Uterine smooth muscle cell (primary cell): ENCODE measurements at places on chromosomes 13 and 19. TPM values are rescaled to one million over a fixed set of nuclear protein-coding genes. Genes with fewer than 3 reads are reported as not detected.

ZNF317 gene
- total RNA-seq: 12.4 and 14.6 TPM in 2 replicates

ZNF844 gene
- total RNA-seq: 6.3 and 13.2 TPM in 2 replicates

RGL3 gene
- total RNA-seq: 0.50 and 1.00 TPM in 2 replicates

MAST1 gene
- 0.87 TPM in 1 of 2 replicates, not detected in the other for total RNA-seq

NDUFS7 gene
- total RNA-seq: 72.2 and 91.2 TPM in 2 replicates

SCEL gene
- not detected in 2 replicates for total RNA-seq

LENG8 gene
- 38.1 and 46.1 TPM in 2 replicates for total RNA-seq

SERTAD3 gene
- 19.6 and 26.1 TPM in 2 replicates for total RNA-seq

ATP4A gene
- total RNA-seq: not detected in 2 replicates

ARID3A gene
- total RNA-seq: 15.5 and 18.6 TPM in 2 replicates

NOTCH3 gene
- 11.0 and 21.4 TPM in 2 replicates for total RNA-seq

CLIP3 gene
- 5.4 and 12.6 TPM in 2 replicates for total RNA-seq

ONECUT3 gene
- not detected in 2 replicates for total RNA-seq

DACT3 gene
- 6.2 and 8.0 TPM in 2 replicates for total RNA-seq

SLC46A3 gene
- total RNA-seq: 1.5 and 5.0 TPM in 2 replicates

LILRA6 gene
- not detected in 2 replicates for total RNA-seq

ATP1A3 gene
- 0.11 and 0.37 TPM in 2 replicates for total RNA-seq

ZNF208 gene
- 0.25 TPM in 1 of 2 replicates, not detected in the other for total RNA-seq

HOMER3 gene
- 85.0 and 94.4 TPM in 2 replicates for total RNA-seq

MBD3L2 gene
- not detected in 2 replicates for total RNA-seq

KANK3 gene
- total RNA-seq: 0.25 and 0.33 TPM in 2 replicates

KLHL1 gene
- total RNA-seq: not detected in 2 replicates

ZNF579 gene
- total RNA-seq: 3.8 and 5.9 TPM in 2 replicates

CCDC70 gene
- not detected in 2 replicates for total RNA-seq

SBK2 gene
- 0.11 and 1.5 TPM in 2 replicates for total RNA-seq

KLK3 gene
- not detected in 2 replicates for total RNA-seq

FOSB gene
- total RNA-seq: 0.44 and 0.62 TPM in 2 replicates

RNF225 gene
- 0.37 TPM in 1 of 2 replicates, not detected in the other for total RNA-seq

ZNF254 gene
- 8.1 and 8.9 TPM in 2 replicates for total RNA-seq

NEK5 gene
- total RNA-seq: 0.11 and 0.12 TPM in 2 replicates

CYP2S1 gene
- 0.22 and 0.25 TPM in 2 replicates for total RNA-seq

BRME1 gene
- 0.55 and 0.87 TPM in 2 replicates for total RNA-seq

RPL13A gene
- 1,950 and 2,937 TPM in 2 replicates for total RNA-seq

BICRA gene
- 7.6 and 7.9 TPM in 2 replicates for total RNA-seq

CYP2F1 gene
- total RNA-seq: not detected in 2 replicates

SIRT2 gene
- total RNA-seq: 35.4 and 54.4 TPM in 2 replicates

UQCRFS1 gene
- total RNA-seq: 28.5 and 36.3 TPM in 2 replicates

FCER2 gene
- total RNA-seq: not detected in 2 replicates
